AG08395 (cell line): ENCODE measurements at places on chromosomes 16 and 17.

DNA sequence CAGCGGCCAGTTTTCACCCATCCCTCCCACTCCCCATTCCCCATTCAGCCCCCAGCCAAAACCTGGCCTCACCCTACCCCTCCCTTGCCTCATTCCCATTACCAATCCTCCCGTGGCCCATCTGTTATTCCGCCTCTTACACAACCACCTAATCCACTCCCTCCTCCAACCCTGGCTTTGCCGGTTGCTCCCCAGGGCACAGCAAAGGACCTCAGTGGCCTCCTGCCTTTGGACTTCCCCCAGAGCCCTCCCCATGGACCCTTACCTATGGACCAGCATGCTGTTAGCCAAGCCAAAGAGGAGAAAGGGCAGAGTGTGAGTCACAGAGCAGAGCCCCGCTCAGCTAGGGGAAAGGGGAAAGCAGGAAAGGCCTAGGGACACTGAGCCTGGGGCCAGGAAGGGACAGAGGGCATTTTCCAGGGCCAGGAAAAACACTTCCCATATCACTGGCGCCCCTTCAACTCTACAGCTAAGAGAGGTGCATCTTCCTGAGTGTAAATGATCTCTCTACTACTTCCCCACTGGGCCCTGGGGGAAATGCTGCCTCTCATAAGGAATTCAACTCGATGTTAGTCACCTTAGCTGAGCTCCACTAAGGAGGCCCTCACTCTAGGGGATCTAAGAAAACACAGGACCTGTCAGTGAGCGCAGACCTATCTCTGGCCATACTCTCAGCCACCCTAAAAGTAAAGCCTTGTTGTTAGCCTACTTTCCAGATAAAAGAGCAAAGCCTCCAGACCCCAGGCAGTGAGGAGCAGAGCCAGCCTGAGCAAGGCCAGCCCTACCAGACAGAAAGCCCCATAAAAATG lies 10.6 kb downstream of the PEMT start:
- no peak for DNase-seq

DNA sequence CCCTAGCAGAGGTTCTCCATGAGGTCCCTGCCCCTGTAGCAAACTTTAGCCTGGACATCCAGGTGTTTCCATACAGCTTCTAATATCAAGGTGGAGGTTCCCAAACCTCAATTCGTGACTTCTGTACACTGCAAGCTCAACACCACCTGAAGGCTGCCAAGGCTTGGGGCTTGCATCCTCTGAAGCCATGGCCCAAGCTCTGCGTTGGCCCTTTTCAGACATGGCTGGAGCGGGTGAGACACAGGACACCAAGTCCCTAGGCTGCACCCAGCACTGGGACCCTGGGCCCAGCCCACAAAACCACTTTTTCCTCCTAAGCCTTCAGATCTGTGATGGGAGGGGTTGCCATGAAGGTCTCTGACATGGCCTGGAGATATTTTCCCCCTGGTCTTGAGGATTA lies 1292.0 kb downstream of the CDH8 start:
- DNase-seq, result no peak

DNA sequence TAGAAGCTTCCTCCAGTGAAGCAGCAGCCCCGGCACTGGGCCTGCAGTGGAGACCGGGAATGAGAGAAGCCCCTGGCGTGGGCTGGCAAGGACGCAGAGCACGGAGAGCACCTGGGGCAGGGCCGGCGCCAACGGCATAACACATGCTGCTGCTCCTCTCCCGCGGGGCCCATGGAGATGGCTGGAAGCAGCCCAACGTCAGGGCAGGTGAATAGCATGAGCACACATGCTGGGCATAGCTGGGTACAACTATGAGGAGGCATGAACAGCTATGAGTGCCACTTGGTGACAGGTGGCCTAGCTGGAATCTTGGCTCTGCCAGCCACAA lies 46.4 kb downstream of the IRF8 start:
- no peak for DNase-seq

DNA sequence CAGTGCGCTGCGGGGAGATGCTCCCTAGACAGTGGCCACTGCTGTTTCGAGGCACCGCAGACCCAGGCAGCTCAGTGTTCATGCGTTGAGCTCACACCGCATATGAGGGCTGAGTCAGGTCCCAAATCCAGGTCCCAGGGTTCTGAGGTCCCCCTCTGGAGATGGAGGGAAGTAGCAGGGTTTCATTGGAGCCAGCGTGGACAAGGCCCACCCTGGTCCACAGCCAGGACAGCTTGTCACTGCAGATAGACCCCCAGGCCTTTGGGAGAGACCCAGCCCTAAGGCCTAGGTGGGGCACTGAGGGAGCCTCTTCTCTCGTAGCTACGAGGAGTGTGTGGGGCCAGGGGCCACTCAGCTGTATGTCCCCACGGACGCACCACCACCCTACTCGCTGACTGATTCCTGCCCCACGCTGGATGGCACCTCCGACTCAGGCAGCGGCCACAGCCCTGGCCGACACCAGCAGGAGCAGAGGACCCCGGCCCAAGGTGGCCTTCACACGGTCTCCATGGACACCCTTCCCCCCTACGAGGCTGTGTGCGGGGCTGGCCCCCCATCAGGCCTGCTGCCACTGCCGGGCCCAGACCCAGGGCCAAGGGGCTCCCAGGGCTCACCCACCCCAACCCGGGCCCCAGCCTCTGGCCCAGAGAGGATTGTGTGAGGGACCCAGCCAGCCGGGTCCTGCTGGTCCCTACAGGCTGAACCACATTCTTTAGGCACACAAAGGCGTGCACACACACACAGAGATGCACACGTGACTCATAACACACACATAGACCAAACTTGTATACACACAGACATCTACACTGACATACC lies 53.4 kb downstream of the BEAN1 start:
- DNase-seq, result no peak

GRCh38 chr16:27638833-27639560 lies 89.1 kb downstream of the KATNIP start:
- no peak for DNase-seq

GRCh38 chr17:35074711-35075707 lies 11.5 kb upstream of the RFFL start:
- DNase-seq, result no peak

DNA sequence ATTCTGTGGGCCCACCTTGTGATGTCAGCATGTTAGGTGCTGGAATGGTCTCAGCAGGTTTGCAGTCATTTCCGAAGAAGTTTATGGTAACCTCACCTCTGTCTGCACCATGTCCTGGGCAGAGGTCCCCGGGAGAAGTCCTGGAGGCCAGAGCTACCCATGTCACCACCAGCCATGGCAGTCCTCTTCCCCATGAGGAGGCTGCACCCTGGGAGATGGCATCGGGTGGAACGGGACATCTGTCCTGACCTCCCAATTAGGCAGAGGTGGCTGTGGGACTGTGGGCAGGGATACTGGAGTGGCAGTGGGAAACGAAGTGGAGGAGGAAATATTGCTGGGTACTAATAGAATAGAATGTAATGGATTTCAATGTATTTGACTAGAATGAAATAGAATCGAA lies 511.8 kb upstream of the WSB1 start:
- no peak for DNase-seq

GRCh38 chr16:49698931-49699840 lies 156.7 kb downstream of the ZNF423 start:
- DNase-seq, result no peak

DNA sequence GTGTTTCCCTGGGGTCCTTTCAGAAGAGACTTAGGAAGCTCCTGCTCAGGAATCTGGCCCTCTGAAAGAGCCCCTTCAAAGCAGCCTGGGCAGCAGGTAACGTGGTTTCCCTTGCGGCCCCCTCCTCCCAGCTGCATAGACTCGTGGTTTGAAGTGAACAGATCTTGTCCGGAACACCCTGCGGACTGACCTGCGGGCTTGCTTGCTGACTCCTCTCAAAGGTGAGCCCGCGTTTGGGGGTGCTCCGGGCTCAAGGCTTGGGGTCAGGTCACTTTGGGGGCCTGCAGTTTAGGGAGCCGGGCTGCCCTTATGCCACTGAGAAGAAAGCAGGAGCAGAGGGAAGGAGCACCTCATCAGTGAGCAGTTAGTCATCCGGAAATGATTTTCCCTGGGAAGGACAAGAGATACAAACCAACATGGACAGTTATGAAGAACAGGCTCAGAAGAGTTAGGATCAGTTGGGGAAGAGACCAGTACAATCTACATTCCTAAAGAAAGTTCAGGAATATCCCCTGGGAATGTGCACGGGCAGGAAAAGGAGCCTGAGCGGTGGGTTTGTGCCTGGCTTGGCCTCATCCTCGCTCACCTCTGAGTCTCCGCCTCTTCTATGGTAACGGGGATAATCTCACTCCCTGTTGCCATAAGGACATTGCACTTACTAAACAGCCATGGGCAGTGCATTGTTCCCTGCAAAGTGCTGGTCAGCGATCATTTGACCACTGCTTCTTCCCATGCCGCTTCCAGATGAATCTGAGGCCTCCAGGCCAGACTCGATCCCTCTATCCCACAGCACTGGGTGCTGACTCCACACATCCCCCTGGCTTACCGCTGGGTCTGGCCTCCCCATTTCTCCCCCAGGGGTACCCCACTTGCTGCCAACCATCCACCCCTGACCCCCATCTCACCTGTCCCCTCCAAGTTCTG lies 10.0 kb downstream of the LDHD start:
- DNase-seq, result no peak

- no peak for DNase-seq
Observed at GRCh38 chr17:19398301-19399181, 11.6 kb upstream of the MFAP4 start.
